Amniotic epithelial cell (primary cell): ENCODE measurements at places on chromosomes 6 and 20.

GRCh38 chr6:159988983-159989454 lies 20.1 kb downstream of the IGF2R start:
- DNase-seq, result peak; percentile 78

DNA sequence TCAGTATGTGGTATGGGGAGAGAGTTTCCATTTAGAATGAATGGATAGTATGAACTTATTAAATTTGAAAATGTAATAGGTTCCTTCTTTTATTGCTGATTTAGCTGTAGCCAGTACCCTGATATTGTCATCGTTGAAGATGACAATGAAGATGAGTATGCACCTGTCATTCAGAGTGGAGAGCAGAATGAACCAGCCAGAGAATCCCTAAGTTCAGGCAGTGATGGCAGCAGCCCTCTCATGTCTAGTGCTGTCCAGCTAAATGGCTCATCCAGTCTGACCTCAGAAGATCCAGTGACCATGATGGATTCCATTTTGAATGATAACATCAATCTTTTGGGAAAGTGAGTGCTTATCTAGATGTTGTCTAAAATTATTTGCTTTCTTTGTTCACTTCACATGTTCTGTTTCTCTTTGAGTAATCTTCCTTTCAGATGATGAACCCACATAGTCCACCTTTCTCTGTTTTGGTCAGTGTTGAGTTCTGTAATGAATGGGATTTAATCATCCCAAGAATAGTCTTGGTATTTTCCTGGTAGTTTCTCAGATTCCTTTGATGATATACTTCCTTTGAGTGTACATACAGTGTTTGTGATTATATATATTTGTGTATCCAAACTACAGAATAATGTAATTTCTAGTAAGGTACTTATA lies 23.3 kb downstream of the HSF2 start:
- no peak for DNase-seq

DNA sequence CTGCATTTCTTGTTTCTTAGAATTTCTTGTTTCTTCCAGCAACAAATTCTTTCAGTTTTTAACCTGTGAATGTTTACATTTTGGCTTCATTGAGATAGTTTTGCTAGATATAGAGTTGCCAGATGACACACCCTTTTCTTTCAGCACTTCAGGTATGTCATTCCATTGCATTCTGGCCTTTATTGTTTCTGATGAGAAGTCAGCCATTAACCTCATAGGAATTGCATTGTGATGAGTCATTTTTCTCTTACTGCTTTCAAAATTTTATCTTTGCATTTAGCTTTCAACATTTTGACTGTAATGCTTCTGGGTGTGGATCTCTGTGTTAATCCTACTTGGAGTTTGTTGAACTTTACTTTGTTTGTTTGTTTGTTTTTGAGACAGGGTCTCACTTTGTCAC lies 440.3 kb upstream of the HS3ST5 start:
- DNase-seq, result no peak

DNA sequence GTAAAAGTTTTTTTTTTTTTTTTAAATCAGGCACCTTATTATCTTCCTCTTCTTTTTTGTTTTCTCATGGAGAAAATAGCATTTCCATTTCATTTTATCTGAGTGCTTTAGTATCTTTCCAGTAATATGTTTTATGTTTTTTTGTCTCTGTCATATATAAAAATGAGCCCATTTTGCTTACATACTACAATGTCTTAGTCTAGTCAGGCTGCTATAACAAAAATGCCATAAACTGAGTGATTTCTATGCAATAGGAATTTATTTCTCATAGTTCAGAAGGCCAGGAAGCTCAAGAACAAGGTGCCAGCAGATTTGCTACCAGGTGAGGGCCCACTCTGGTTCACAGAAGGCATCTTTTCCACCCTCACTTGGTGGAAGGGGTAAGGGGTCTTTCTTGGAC lies 35.7 kb upstream of the AIG1 start:
- no peak for DNase-seq

- DNase-seq, result no peak
These were observed 3.2 kb downstream of the EDN1 start for GRCh38 chr6:12293235-12293930.

DNA sequence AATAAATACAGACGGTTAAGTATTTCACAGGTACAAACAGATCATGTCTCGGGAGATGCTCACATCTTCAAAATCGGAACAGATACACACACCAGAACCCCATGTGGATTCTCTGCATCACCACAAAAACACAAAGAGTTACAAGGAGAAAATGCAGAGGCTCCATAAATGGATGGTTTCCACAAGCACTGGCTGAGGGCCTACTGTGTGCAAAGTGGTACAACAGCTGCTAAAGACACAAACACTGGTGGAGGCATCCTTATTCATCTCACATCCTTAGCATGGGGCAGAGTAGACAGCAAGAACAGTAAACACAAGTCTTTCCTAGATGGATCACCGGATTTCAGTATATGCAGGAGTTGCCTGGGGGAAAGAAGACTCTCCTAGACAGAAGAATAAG lies 88.8 kb downstream of the DTNBP1 start:
- no peak for DNase-seq

GRCh38 chr20:62969179-62969760 lies 16.8 kb downstream of the SLC17A9 start:
- no peak for DNase-seq

GRCh38 chr20:36548704-36549627 lies 7.6 kb downstream of the MYL9 start:
- DNase-seq, result no peak

- DNase-seq, result peak; percentile 86
These were observed 696.5 kb upstream of the CITED2 start for GRCh38 chr6:140070846-140071473.

DNA sequence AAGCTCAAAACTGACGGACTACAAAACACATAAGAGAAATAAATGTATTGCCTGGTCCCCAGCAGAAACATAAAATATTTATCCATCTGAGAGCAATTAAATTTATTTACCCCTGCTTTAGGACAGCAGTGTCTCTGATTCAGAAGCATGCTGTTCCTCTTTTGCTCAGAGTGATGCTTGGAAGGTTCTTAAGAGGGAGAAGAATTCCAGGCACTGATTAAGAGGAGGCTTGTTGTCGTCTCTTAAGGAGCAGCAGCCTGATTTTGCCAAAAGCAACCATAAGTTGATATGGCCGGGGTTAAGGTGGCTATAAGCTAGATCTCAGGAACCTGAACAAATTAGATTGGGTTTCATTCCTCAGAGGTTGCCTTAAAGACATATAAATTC lies 25.8 kb downstream of the CAP2 start:
- no peak for DNase-seq
